Stimulated activated CD4-positive, alpha-beta T cell treated with anti-CD3 and anti-CD28 coated beads, Interleukin-15, amount 100 ng/mL, for 1 hour (primary cell): ENCODE measurements at places on chromosomes 1 and 21.

DNA sequence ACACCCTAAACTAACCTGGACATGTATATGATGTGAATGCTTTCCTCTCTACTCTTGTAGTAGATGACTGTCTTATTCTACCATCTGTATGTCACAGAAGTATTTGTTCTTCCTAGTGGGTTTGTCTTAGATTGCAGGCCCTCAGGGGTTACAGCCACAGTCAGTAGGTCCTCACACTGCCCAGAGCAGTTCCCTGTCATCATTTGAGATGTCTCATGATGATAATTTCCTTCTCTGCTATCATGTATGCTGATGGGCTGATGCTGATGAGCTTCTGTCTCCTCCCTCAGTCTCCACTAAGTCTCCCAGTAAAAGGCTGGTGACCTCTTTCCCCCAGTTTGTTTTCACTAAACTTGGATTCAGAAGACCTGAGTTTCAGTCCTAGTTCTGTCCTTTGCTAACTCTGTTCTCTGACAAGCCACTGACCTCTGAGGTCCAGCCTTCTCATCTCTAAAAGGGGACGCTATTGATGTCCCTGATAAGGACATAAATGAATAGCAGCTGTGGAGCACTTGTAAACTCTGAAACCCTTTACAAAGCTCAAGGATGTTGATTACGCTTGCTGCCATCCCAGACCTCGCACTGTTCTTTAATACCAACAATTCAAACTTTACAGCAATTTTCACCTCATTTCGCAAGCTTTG is 3.1 kb upstream of the ETV3 start:
- no peak for DNase-seq

DNA sequence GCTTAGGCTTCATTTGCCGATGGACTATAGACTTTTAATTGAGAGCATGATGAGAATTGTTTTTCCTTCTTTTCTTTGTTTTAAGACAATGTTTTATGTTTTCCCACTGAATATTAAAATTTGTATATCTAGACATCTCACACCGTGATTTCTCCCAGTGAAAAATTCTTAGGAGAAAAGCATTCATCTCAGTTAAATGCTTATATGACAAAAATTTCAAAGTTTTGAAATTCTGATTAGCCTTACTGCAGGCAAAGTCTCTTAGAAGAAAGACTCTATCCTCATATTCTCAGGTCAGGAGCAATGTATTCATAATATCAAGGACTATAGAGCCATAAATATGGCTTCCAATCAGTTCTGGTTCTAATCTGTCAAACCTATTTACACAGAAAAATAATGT is 2085.0 kb downstream of the NCAM2 start:
- no peak for DNase-seq

- no peak for DNase-seq
Observed at GRCh38 chr1:65792669-65793358, at the start of gene PDE4B. PDE4B (plus strand) TSS chr1:65792895.

- no peak for DNase-seq
Observed at GRCh38 chr1:215005656-215006345, 76.7 kb upstream of the KCNK2 start.

DNA sequence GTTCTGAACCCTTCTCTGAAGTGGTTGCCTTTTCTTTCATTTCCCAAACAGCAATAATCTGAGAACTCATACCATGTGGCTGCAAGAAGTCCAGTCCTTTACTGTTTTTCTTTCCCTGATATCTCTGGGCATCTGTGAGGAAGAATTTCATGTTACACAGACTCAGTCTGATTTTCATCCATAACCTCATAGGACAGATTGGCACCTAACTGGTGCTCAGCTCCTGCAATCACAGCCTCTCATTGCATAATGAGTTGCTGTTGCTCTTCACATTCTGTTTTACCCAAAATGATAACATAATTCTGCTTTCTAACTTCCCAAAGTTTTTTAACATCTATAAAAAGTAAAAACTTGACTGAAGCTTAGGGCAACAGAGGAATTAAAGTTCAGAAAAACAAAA is 472.2 kb upstream of the PBX1 start:
- DNase-seq: no peak

DNA sequence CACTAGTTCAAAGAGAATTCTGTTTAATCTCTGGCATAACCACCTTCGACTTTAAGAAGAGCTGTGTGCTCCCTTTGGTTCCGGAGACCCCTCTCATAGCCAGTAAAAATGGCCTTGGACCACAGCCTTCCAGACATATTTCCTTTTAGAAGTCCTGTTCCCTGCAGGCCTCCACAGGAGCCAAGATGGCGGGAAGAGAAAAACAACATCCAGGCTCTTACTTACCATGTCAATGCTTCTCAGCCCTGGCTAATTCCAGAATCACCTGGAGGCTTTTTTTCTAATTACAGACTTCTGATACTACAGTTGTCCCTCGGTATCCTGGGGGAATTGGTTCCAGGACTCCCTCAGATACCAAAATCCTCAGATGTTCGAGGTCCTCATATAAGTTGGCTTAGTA is 362.5 kb downstream of the PBX1 start:
- no peak for DNase-seq

DNA sequence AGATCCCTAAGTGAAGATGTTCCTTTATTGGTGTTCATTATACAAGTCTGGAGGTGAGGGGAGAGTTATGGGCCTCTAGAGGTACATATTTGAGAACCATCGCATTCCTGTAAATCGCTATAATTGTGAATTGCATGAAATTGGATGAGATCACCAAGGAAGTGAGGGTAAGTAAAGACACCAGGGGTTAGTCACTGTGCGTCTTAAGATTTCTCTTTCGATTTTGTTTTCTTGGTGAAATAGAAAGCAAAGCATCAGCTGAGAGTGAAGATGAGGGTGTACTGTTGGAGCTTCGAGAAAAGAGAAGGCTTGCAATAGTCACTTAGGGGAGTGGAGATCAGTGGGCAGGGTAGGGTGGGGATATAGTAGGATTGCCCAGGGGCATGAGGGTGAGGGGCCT is 82.1 kb downstream of the RAVER2 start:
- no peak for DNase-seq

- no peak for DNase-seq
Observed at GRCh38 chr1:247338723-247339275, 7.1 kb upstream of the ZNF496 start.

- DNase-seq: no peak
Observed at GRCh38 chr1:35220976-35221375, 28.0 kb upstream of the SFPQ start.

DNA sequence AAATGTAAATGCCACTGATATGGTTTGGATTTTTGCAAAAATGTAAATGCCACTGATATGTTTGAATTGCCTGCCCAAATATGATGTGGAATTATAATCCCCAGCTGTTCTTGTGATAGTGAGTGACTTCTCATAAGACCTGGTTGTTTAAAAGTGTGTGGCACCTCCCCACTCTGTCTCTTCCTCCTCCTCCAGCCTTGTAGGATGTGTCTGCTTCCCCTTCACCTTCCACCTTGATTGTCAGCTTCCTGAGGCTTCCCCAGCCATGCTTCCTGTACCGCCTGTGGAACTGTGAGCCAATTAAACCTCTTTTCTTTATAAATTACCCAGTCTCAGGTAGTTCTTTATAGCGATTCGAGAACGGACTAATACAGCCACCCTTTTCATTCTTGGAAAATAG is 1.3 kb upstream of the CCT8 start:
- DNase-seq: no peak

- DNase-seq: no peak
Observed at GRCh38 chr1:81730881-81731280, 69.9 kb upstream of the ADGRL2 start.

DNA sequence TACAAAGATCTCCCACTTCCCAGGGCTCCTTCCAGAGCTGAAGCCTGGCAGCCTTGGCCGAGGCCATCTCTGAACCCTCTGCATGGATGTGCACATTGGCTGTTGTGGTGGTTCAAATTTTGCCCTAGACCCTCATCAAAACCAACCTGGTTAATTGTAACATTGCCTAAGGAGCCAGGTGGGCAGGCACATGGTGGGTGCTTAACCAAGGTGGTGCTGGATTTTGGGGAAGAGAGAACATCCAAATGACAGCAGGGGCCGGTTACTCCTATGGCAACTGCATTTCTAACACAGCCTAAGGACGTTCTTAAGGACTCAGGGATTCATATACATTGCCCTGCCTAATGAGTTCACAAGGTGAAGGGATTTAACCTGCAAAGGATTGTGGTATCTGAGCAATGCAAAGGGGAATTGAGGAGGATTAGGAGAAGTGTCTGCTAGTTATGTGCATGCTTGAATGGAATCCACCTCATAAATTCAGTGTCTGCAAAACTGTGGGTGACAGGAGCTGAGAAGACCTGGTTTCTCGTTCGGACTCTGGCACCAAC is 10.3 kb downstream of the RUNX1 start:
- no peak for DNase-seq

DNA sequence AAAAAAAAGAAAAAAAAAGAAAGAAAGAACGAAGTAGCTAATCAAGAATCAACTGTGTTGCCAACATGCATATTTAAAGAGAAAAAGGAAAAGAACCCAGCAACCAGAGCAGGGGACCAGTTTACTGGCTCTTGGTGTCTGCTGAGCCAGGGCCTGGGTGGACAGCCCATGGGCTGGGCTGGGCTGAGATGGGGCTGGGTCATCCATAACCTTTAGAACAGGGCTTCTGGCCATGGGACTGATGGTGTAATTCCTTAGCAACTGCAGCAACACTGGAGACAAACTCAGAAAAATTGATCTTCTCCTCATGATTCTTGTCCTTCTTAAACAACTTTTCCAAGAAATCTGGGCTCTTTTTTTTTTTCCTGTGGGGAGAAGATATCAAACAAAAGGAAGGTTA is 10.5 kb downstream of the S100A7A start:
- DNase-seq: no peak

DNA sequence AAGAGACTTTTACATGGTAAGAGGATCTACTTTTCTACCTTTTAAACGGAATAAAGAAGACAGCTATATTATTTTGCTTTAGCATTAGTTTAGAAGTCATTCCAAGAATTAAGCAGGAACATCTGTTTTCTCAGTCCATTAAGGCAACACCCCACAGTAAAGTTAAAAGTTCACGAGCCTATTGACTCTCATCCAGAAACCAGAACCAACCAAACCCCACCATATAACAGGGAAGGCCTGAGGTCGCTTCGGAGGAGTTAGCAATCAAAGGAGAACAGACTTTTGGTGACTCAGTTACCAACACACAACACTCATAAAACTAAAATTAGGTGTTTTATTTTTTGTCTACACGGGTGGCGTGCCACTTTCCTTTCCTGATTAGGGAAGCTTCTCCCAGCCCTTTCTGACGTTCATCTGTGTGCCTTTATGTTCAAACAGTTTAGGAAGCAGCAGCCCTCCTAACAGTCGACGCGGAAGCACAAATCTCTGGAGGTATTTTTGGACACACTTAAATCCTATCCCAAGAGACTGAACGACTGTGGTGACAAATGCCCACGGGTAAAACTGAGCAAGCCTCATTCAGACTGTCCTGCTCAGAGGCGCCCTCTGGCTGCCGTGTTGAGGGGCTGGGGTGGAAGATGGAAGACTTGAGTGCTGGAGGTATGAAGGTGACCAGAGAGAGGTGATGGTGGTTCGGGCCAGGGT is 8.6 kb upstream of the PLA2G2C start:
- DNase-seq: peak; percentile 63
